HT1080 (cell line): ENCODE measurements at places on chromosomes 1 and 21. TPM values are rescaled to one million over a fixed set of nuclear protein-coding genes. Genes with fewer than 3 reads are reported as not detected.
A peak's percentile ranks its signal among the peaks of the same experiment; 100 is the strongest.

The NPL gene
- 1.4 and 1.7 TPM in 2 replicates for total RNA-seq

The ST6GALNAC5 gene
- total RNA-seq = 6.7 and 8.9 TPM in 2 replicates

The CA6 gene
- not detected in 2 replicates for total RNA-seq

The CHODL gene
- total RNA-seq = not detected in 2 replicates

The SAMSN1 gene
- total RNA-seq = not detected in 2 replicates

The KRTAP11-1 gene
- total RNA-seq = not detected in 2 replicates

The SPRR2E gene
- total RNA-seq = not detected in 2 replicates

- peak; percentile 8 for DNase-seq
These were observed 29.5 kb downstream of the RGS1 start for GRCh38 chr1:192604979-192605620.

DNA sequence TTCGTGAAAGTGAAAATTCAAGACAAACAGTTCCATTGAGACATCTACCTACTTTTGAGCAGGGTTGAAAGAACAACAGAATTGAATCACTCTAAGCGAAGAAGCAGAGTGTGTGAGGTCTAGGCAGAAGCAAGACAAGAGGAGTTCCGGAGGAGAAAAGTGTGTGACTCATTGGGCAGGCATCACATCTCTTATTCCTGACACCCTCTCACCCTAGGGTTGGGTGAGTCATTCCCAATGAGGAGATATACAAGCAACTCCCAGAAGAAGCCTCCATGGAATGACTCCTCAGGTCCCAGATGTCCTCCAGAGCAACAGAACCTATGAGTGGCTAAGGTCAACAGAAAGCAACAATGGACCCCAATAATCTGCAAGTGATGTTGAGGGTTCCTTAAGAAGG lies 138.1 kb downstream of the TPR start:
- DNase-seq = peak; percentile 96

GRCh38 chr1:4170548-4171340 lies 270.7 kb upstream of the C1orf174 start:
- no peak for DNase-seq

- no peak for DNase-seq
These were observed 208 bp upstream of the BARHL2 start for GRCh38 chr1:90717356-90717664.

- peak; percentile 60 for DNase-seq
These were observed 219.3 kb upstream of the GREM2 start for GRCh38 chr1:240831191-240831631.

GRCh38 chr1:11807133-11807532 lies 1.1 kb downstream of the CLCN6 start:
- no peak for DNase-seq

DNA sequence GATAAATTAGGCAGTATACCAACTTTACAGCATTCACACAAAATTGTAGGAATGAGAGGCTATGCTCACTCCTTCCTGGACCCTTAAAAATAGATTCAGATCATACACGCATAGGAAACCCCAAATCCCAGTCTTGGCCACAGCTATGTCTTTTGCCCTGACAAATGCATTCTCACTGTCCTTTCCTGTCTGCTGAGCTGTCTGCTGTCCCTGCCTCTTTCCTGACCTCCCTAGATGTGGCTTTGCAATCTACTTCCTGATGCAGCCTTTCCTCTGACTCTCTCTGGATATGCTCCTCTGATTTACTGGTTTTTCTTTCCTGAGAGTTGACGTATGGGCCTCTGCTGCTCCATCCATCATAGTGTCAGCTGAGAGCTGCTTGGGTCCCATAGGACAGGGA lies 59.8 kb upstream of the SLC35F3 start:
- DNase-seq = peak; percentile 45

DNA sequence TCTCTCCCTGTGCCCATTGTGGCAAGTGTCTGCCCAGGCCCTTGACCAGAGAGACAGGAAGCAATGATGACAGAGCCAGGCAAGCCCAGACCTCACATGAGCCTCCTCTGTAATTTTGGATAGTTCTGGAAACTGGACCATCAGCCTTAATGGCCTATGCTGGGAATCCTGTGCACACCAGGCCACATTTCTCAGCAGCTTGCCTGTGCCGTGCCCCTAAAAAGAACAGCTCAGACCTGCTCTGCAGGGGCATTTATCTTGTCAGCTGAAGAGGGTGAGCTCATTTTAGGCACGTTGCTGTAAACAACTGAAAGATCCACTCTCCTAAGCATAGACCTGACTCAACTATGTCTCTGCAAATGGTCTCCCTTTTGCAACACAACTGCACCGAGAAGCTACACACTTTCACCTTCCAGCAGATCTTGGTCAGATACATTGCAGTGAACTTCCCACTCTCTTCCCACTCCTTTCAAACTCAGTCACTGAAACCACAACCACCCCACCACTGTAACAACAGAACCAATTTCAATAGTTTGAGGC lies 53.5 kb upstream of the BACH1 start:
- DNase-seq = no peak

- peak; percentile 87 for DNase-seq
These were observed 56.4 kb upstream of the RGS7 start for GRCh38 chr1:241413386-241413785.

DNA sequence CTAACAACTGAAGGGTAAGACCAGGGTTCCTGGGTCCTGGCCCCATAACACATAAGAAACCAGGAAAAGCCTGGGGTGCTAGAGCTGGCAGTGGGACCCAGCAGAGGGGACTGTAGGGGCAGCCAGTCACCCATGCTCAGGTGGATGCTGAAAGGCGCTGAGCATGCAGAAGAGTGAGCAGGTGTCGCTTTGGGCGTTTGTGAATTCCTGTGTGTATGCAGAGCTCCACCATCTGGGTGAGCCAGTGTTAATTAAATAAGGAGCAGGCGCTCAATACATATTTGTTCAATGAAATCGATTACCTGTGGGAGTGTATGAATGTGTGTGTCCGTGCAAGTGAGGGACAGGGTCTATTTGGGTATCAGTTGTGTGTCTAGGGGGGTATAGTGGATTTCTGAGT lies 499 bp downstream of the C1QA start:
- no peak for DNase-seq

- peak; percentile 83 for DNase-seq
These were observed 30.2 kb downstream of the PRDX6 start for GRCh38 chr1:173507205-173507846.

- DNase-seq = peak; percentile 25
These were observed 199.3 kb upstream of the TMEM51 start for GRCh38 chr1:14954210-14954609.

DNA sequence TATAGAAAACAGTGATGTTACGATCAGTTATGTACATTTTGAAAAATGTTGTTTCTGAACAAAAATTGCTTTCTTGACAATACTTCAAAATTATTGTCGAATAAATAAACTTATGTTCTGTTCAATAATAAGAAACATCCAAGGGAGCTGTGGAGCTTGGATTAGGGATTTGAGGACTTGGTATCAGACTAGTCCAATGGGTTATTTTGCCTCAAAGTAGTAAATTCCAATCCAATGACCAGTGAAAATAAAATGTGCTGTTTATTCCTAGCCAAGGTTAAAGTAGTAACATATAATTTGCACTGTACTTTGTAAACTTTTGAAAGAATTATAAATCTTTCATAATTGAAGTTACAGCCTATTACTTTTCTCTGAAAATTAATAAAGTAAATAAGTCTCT lies 79.1 kb upstream of the IVNS1ABP start:
- no peak for DNase-seq

GRCh38 chr1:184691719-184692324 lies 62.8 kb downstream of the EDEM3 start:
- DNase-seq = peak; percentile 12

DNA sequence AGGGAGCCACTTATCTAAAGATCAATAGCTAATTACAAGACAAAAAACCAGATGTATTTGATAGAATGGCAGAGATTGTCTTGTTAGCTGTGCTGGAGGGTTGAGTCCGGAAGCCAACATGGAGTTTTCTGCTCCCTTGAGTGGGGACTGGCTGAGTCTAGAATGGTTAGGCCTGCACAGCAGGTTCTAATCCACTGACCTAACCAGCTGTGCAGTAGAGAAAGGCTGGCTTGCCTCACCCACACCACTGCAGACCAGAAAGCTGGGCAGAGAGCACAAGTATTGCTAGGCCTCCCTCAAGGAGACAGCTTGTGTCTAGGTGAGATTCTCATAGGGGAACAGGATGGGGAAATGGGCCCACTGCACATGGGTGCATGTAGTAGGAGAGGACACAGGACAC lies 11.7 kb upstream of the GNG12 start:
- no peak for DNase-seq

DNA sequence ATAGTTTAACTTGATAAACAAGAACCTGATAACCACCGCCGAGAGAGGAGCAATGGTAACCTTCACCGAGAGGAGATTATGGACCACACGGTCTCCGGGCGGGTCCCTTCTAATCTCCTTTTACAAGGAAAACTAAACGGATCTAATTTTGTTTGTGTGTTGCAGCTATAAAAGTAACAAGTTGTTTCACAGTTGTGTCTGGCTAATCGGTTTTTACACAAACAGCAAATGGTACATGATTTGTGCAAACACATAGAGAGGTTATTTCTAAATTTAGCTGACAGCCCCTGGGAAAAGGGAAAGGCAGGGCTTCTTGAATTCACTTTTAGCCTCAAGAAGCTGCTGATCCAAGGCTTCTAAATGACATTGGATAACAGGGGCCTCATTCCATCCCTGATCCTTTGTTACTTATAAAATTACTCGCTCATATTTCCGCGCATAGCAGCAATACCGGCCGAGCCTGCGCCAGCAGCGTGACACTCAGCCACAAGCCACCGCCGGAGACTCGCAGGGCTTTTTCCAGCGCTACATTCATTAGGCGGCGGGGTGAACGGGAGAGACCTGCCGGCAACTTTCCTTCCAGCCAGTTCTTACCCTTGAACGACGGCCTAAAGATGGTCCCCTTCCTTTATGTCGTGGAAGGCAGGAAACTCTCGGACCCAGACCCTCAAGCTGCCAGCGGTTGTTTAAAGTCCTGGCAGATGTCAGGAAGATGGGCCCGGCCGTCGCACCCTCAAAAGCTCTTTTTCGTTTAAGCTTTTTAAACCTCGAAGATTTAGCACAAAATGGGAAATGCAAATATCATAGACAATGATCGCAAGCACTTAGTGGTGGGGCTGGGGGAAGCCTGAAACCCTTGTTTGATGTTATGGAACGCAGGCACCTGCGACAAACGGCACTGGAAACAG lies 4.4 kb downstream of the FOXD3 start:
- no peak for DNase-seq

DNA sequence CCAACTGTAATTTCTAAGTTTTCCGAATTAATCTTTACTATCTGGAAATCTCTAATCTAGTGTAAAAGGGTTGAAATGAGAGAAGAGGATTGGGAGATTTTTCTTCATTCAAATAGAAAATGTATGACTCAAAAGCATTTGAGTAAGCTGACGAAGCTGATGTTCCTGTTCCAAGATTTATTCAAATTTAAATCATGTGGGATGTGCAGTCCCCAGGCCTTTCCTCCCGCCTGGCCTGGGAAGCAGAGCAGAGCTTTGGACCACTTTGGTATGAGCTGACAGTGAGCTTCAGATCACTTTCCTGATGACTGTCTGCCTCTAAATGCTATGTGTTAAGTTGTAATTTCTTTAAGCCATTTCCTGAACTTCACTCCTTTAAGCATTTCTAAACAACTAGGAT lies 192.0 kb downstream of the DHRS3 start:
- DNase-seq = no peak

DNA sequence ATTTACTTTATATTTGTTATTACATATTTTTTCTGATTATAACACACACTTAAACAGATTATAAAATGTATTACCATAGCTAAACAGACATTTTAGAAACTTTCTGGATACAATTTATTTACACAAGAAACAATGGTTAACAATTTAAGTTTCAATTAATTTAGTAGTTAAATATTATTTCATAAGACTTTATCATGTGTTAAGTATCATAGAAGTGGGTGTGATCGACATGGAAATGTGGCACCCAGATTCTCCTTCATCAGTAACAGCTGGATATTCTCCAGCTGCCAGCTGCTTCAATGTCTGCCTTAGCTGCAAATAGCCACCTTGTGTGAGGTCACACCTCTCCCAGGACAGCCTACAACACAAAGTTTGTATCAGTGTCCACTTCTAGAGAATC lies 97.8 kb downstream of the KCNT2 start:
- no peak for DNase-seq

- DNase-seq = no peak
These were observed 11.9 kb upstream of the CAPN2 start for GRCh38 chr1:223700388-223700918.
